ENCODE measurements at places on chromosomes 12 and 14.
A peak's percentile ranks its signal among the peaks of the same experiment; 100 is the strongest.

- no peak for DNase-seq
Observed at GRCh38 chr12:52805739-52806138, 8.2 kb downstream of the KRT4 start.

GRCh38 chr12:71160585-71160984, 2.8 kb upstream of the TSPAN8 start:
- peak; percentile 57 for DNase-seq

- DNase-seq: no peak
Observed at GRCh38 chr14:23079716-23080115, 15.2 kb downstream of the ACIN1 start.

- no peak for DNase-seq
Observed at GRCh38 chr12:114476159-114476558, 70.2 kb upstream of the TBX5 start.

- no peak for DNase-seq
Observed at GRCh38 chr14:56590535-56590960, 10.9 kb downstream of the TMEM260 start.

- no peak for DNase-seq
Observed at GRCh38 chr14:102594514-102595175, 2.2 kb downstream of the RCOR1 start.

GRCh38 chr12:20044846-20045245, 323.5 kb upstream of the PDE3A start:
- no peak for DNase-seq

DNA sequence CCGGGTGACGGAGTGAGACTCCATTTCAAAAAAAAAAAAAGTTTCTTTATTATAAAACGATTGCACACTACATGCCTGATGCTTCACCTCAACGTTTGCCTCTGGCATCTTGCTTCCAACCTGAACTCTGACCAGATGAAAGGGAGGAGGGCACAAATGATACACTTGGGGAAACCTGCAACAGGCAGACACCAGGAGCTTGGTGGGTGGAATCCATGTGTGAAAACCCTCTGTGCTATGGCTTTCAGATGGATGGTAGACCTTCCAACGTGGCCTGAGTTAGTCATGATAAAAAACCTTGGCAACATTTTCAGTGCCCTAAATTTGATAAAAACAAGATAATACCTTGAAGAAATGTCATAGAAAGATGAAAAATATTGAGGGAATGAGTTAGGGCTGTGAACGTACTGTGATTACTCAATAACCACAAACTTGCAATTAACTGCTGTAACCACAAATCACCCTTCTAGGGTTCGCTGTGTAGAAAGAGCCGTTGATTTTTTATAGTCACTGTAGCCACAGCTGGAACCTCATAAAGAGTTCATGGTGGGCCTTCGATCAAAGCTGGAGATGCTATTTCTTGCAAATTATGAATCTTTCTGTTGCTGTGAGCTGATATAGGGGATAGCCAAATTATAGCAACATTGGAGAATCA, 26.1 kb upstream of the GZMB start:
- DNase-seq: no peak

Data from retinal pigment epithelial cell (primary cell).